ENCODE measurements at places on chromosomes 11 and 22.

- DNase-seq = no peak
Measured at GRCh38 chr11:61071208-61071681, 31.0 kb upstream of the CD5 start.

GRCh38 chr22:19657252-19658056, 56.8 kb upstream of the SEPTIN5 start:
- DNase-seq = no peak

GRCh38 chr11:43282607-43283440, 29.0 kb upstream of the API5 start:
- peak; percentile 29 for DNase-seq

DNA sequence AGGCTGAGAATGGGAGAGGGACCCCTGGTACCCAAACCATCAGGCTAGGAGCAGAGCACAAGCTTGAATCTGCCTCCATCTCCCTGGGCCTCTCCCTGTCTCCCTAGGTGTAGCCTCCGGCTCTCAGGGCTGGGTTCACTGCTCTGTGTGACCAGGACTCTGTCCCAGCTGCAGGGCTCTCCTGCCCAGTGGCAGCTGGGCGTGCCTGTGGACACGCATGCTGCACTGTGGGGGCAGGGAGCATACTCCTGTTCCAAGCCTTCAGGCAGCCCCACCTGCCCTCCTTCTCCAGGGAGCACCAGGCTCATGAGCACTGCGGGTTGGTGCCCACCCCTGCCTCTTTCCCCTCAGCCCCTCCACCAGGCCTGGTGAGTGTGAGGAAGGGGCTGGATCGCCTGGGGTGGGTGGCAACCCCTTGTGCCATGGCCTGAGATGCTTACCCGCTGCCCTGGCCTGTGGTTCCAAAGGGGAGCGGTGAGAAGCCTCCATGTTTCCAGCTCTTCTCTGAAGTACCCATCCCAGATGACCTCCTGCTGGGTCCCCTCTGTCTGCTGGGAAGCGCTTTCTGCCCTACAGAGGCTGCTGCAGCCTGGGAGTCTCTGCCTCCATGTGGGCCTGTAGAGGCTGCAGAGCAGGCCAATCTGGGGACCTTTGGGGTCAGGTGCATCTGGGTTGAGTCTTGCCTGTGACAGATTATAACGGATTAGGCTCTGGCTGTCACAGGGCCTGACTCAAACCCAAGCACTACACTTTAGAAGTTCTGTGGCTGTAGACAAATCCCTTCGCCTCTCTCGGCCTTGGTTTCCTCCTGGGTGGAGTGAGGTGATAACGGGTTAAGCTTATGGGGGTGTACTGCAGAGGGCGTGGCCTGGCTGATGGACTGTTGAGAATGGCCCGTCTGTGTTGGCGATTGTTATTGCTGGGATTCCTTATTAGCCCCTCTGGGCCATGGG, 43.7 kb downstream of the WNT11 start:
- no peak for DNase-seq
